ENCODE measurements at places on chromosomes 2 and 18. TPM values are rescaled to one million over a fixed set of nuclear protein-coding genes. Genes with fewer than 3 reads are reported as not detected.

- DNase-seq = peak; percentile 63
- no peaks in the 10 kb centered on the region for H3K4me1 ChIP-seq
- H3K4me3 ChIP-seq = no peak overlapping the region
- H3K27me3 ChIP-seq = no peaks in the 10 kb centered on the region
- no peaks in the 10 kb centered on the region for H3K36me3 ChIP-seq
These were observed 210.0 kb downstream of the RBM43 start for GRCh38 chr2:151051574-151052220.

- no peaks in the 10 kb centered on the region for H3K36me3 ChIP-seq
- no peaks in the 10 kb centered on the region for H3K4me1 ChIP-seq
- no peak for DNase-seq
- no peaks in the 10 kb centered on the region for H3K27me3 ChIP-seq
- no peak overlapping the region for H3K4me3 ChIP-seq
- no peak overlapping the region for H3K27ac ChIP-seq
These were observed 44.2 kb downstream of the SFXN5 start for GRCh38 chr2:73027340-73027739.

DNA sequence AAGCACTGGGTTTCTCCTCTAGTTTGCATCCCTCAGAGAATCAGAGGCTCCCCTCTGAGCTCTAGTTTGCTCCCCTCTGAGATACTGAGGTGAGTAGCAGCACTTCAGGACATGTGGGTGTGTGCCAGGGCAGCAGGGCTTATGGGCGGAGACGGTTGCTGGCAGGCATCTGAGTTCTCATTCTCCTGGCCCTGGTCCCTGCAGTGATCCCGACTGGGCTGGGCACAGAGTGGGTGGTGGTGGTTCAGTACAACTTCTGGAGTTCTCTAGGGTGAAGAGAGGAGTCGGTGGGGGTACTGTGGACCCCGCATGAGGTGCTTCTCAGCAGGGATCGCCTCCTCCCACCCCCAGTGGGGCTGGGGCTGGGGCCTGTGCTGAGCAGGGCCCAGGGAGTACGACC is 47.9 kb downstream of the BOLA3 start:
- H3K4me3 ChIP-seq = no peak overlapping the region
- peaks cover 8% of the 10 kb centered on the region for H3K4me1 ChIP-seq
- H3K36me3 ChIP-seq = peaks cover 51% of the 10 kb centered on the region
- no peak for DNase-seq

DNA sequence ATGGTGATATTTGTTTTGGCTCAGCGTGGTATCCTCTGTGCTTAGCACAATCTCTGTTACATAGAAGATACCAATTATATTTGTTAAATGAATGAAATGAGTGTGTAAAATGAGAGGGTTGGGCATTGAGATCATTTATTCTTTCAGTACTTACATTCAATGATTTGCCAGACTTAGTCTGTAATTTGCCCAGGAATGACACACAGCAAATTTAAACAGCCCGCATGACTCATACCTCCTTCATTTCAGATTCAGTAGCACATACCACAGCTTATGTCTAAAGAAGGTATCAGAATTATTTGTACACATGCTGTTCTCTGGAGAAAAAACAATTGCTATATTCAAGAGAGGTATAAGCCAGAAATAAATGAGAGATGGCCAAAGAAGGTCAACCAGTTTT is 37.0 kb downstream of the KLHL14 start:
- DNase-seq = no peak
- no peak overlapping the region for H3K4me3 ChIP-seq
- H3K4me1 ChIP-seq = no peaks in the 10 kb centered on the region
- no peaks in the 10 kb centered on the region for H3K27me3 ChIP-seq
- H3K27ac ChIP-seq = no peak overlapping the region
- no peaks in the 10 kb centered on the region for H3K36me3 ChIP-seq

GRCh38 chr18:58344861-58345463 is 283.9 kb downstream of the ALPK2 start:
- no peaks in the 10 kb centered on the region for H3K27me3 ChIP-seq
- no peaks in the 10 kb centered on the region for H3K4me1 ChIP-seq
- H3K27ac ChIP-seq = no peak overlapping the region
- no peaks in the 10 kb centered on the region for H3K36me3 ChIP-seq

The REG3A gene
- not detected for total RNA-seq

The SPDYA gene
- 8.1 TPM for total RNA-seq

The TRIM54 gene
- total RNA-seq = 0.18 TPM

Data from natural killer cell (primary cell).